Right renal cortex interstitium (tissue), 3 donors: ENCODE measurements at places on chromosomes 13 and 19.

DNA sequence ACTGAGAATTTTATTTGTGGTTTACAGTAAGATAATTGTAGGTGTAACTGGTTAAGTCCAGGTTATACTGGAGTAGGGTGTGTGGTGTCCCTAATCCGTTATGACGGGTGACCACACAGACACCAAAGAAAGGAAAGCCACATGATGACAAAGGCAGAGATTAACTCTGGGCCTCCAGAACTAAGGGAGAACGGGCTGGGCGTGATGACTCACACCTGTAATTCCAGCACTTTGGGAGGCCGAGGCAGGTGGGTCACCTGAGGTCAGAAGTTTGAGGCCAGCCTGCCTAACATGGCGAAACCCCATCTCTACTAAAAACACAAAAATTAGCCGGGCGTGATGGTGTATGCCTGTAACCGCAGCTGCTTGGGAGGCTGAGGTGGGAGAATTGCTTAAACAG lies 10.2 kb upstream of the FUT2 start:
- DNase-seq: no peak

DNA sequence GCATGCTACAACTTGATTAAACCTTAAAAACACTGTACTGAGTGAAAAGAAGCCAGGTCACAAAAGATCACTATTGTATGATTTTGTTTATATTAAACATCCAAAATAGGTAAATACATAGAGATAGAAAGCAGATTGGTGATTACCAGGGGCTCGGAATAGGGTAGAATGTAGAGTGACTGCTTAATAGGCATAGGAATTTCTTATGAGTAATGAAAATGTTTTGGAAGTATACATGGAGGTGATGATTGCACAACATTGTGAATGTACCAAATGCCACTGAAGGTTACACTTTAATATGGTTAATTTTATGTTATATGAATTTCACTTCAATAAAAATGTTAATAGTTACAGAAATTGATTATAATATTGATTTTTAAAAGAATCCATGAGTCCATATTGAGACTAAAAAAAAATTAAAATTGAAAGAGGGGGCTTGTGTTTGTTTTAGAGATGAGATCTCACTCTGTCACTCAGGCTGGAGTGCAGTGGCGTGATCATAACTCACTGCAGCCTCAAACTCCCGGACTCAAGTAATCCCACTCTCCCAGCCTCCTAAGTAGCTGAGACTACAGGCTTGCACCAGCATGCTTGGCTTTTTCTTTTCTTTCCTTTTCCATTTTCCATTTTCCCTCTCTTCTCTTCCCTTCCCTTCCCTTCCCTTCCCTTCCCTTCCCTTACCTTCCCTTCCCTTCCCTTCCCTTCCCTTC lies 85.1 kb downstream of the FNDC3A start:
- DNase-seq: no peak

- no peak for DNase-seq
Observed at GRCh38 chr19:46860846-46861690, at the start of gene ARHGAP35. ARHGAP35 (plus strand) TSS chr19:46860997; CDS start chr19:46918676, 57,679 bp downstream.

GRCh38 chr13:49524740-49525501 lies 29.2 kb downstream of the PHF11 start:
- no peak for DNase-seq

DNA sequence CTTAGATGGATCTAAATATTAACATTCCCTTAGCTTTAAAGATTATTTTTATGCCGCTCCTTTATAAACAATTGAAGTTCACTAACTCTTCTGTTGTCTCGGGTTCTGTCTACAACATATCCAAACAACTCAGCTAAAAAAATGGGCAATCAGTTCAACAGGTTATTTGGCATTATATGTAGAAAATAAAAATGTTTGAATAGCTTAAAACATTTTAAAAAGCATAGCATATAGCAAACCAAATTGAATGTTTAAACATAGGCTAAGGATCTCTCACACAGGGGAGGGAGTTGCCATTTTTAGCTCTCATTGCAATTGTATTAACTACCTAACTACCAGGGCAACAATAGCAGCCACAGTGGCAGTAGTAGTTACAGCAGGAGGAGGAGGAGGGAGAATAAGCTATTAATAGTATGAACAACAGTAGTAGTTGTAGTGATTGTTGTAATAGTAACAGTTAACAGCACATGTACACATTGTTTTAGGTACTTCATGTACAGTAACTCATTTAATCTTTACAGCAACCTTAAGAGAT lies 404.2 kb downstream of the KCNRG start:
- no peak for DNase-seq

DNA sequence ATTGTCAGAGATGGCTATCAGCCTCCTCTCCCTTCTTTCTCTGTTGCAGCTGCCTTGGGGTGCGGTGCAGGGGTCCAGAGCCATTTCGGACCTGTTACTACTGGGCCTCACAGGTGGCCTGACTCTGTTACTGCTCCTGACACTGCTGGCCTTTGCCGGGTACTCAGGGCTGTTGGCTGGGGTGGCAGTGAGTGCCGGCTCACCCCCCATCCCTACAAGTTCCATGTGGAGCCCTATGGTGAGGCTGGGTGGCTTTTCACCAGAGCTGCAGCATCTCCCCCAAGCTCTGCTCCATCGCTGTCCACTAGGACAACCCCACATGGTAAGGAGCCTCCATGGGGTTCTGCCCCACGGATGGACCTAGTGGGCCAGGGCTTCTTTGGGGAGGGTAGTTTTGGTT lies 13.7 kb upstream of the ZNF492 start:
- DNase-seq: no peak
